ENCODE measurements at places on chromosomes 6 and 20. TPM values are rescaled to one million over a fixed set of nuclear protein-coding genes. Genes with fewer than 3 reads are reported as not detected.
A peak's percentile ranks its signal among the peaks of the same experiment; 100 is the strongest.

IRAK1BP1 gene
- total RNA-seq = 1.6 TPM

ADIG gene
- total RNA-seq = not detected

VGLL2 gene
- total RNA-seq = not detected

ULBP3 gene
- 3.9 TPM for total RNA-seq

GRCh38 chr20:25300496-25301170, 52.7 kb downstream of the PYGB start:
- no peak for DNase-seq

DNA sequence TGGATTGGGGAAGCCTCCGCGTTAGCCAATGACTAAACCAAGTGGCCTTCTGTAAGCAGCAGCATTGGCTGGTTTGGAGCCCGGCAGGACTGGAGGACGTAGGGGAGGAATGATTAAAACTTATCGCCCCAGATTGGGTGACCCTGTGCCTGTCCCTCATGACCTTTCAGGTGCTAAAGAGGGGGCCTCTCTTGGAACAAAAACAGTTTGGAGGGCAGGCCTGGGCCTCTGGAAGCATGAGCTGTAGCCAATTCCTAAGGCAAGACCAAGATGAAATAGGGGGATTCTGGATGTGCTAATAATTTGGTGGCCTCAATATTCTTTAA, 1.4 kb downstream of the GMPR start:
- peak; percentile 53 for DNase-seq

DNA sequence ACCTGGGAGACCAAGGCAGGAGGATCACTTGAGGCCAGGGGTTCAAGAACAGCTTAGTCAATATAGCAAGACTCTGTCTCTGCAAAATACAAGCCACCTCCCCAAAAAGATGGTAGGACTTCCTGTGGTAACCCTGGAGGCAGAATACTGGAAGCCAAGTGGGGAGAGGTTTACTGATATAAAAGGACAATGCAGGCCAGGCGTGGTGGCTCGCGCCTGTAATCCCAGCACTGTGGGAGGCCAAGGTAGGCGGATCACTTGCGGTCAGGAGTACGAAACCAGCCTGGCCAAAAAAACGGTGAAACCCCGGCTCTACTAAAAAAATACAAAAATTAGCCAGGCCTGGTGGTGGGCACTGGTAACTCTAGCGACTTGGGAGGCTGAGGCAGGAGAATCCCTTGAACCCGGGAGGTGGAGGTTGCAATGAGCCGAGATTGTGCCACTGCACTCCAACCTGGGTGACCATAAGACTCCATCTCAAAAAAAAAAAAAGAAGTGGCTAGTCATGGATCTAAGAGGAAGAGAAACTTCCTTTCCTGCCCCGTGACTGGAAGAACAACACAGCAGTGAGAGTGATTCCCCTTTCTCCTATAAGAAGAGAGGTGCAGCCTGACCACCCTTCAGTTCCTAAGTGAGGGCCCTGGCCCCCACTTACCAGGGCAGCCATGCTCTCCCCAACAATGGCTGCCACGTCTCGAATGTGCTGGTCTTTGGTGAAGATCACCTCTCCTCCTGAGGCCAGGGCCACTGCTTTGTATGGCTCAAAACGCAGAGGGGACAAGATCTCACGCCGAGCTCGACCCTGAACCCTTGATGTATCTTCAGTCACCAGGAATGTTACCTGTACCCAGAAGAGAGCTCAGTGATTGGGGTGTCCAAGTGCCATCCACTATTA, 6.2 kb downstream of the SAPCD1 start:
- peak; percentile 30 for DNase-seq

DNA sequence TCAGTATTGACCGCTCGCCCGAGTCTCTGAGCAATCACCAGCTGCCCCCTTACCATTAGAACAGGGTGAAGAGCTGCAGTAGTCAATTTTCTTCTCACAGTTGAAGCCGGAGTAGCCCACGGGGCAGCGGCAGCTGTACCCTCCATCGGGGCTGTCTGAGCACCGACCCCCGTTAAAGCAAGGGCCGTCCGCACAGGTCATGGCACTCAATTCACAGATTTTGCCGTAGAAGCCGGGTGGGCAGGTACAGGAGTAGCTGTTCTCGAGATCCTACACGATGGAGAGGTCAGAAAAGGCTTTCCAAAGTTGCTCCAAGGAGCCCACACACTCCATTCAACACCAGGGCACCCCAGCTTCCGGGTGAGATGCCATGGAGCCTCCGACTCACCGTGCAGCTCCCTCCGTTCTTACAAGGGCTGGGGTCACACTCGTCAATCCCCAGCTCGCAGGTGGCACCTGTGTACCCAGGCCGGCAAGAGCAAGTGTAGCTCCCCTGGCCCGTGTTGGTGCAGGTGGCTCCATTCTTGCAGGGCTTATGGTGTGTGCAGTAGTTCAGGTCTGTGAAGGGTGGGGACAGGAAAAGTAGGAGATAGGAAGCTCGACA, 5.9 kb downstream of the DLL1 start:
- no peak for DNase-seq

DNA sequence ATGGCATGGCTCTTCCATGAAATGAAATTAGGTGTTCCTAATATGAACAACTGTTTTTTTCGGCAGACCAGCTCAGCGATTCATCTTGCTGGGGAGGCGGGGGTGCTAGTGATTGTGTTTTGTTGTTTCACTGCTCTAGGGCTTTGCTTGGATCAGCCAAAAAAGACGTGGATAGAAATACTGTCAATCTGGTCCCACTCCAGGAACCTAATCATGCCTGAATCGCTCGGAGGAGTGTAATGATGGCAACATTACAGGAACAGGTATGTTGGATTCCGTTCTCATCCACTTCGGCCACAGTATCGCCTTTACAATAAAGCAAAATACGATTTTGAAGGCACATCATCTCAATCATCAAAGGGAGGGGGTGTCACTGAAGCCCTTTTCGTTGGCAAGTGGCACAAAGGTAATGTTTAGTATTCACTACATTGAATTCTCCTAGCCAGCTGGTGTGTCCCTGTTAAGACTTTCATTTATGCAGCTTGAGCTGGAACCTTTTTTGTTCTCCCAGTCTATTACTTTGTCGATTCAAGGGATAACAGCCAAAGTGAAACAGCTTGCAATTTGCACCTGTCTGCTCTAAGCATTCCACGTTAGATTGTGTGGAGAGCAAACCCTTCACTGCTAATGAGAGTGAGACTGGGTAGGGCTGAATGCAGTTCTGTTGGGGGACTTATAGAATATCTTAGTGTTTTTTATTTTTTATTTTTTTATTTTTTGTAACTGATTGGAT, 477.7 kb downstream of the TFAP2A start:
- no peak for DNase-seq

GRCh38 chr6:167731216-167731615, 95.5 kb upstream of the AFDN start:
- DNase-seq = no peak

- no peak for DNase-seq
These were observed 1.4 kb upstream of the ULBP3 start for GRCh38 chr6:150070236-150070818.

DNA sequence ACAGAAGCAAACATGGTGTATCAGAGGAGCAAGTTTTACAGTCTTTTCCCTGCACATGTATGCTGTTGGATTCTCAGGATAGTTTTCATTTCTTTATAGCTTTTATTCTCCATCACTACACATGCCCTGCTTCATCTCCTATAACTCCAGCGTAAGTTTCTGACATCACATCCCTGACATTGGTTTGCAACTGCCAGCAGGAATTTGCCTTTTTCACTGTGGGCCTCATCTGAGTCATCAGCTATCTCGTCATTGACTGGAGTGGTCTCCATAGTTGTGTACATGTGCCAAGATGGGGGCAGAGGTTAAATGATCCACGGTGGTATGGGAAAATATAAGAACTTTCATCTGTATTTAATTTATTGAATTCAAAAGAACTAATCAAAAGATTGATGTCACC, 96.7 kb downstream of the SLX4IP start:
- no peak for DNase-seq

DNA sequence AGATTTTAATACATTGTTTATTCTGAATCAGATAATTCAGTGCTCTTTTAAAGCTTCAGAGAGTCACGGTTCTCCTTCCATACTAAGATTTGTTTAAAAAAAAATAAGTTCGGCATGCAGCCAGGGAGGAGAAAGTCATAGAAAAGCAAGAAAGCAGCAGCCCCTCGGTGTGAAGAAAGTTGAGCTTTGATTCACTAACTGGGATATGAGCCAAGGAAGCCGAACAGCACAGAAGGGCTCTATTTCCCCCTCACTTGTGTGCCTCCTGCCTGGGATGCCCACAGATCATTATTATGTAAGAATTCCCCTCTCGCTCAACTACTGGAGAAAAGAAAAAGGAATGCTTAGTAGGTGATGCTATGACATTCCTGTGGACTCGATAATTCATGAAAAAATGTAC, 69.3 kb upstream of the SYNJ2 start:
- DNase-seq = no peak

GRCh38 chr6:29561606-29562181, 2.2 kb upstream of the UBD start:
- no peak for DNase-seq

DNA sequence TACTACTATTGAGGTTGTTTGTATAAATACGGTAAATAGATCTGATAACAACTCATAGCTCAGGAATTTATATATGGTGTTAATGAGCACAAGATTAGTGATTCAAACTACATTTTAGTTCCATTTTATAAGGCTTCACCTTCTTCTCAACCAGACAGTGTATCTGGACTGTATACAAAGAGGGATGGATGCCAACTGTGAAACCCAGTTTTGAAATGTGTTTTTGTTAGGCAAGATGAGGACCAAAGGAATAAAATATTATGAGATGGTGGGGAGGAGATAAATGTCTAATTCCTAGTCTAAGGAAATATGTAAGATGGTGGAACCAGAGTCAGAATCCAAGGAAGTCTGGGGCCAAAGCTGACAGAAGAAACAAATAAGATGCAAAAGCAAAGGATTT, 329.0 kb downstream of the GRIK2 start:
- DNase-seq = no peak

DNA sequence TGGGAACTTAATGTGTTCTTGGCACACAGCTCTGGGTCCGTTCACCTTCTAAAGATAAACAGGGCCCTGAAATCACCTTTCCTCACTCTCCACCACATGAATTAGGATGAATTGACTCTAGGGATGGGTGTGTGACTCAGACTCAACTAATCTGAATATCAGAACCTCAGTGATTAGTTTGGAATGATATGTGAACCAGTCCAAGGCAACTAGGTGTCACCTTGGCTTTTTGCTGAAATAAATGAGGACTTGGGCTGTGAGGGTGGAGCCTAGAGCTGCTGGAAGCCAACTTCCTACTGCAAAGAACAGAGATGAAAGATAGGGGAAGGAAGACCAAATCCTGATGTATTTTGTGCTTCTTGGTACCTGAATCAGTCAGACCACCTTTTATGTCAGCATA, 132.0 kb upstream of the RNF24 start:
- DNase-seq = no peak

DNA sequence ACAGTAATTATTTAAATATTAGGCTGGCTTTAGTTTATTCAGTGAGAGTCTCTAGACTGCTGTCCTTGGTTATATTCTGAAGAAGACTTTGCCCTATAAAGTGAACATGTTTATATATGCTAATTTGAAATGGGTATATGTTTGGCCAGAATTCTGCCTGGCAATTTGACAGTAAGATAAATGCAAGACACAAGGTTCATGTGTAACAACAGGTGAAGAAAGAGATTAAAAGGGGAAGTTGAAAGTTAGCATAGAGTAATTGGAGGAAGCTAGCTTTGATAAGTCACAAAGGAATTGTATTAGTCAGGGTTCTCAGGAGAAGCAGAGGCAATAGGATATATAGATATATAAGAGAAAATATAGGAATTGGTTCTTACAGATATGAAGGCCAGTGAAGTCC, 191.4 kb downstream of the CENPW start:
- DNase-seq = no peak

DNA sequence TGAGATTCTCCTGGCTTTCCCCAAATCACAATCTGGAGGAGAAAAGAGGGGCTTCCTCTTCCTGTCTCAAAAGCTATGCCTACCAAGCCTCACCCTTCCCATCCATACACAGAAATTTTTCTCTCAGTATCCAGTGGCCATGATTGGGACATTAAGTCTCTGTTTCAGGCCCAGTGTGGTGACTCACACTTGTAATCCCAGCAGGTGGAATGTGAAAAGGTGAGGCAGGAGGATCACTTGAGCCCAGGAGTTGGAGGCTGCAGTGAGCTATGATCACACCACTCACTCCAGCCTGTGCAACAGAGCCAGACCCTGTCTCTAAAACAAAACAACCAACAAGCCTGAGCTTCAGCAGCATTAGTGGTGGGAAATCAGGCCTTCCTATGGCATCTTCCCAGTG, 210.0 kb downstream of the OGFRL1 start:
- DNase-seq = no peak

GRCh38 chr6:23663652-23664051, 462.4 kb upstream of the NRSN1 start:
- DNase-seq = no peak

DNA sequence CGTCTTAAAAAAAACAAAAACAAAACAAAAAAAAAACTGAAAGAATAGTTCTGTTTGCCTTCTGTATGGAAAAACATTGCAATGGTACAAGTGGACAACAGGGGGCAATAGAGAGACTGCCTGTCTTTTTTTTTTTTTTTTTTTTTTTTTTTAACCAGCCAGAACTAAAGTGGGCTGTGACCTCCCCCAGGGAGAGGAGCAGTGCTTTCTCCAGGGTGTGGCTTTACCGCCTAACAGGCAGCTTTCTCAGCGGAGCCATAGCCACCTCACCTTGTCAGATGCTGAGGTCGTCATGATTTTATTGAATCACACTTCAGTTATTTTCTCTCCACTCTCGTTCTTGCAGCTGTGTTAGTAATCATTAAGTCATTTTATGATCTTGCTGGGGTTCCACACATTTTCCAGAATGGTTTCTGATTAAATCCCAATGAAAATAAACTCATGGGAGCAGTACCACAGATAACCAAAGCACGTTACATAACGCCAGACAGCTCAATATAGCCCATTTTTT, 78.4 kb downstream of the GMPR start:
- DNase-seq = peak; percentile 53

DNA sequence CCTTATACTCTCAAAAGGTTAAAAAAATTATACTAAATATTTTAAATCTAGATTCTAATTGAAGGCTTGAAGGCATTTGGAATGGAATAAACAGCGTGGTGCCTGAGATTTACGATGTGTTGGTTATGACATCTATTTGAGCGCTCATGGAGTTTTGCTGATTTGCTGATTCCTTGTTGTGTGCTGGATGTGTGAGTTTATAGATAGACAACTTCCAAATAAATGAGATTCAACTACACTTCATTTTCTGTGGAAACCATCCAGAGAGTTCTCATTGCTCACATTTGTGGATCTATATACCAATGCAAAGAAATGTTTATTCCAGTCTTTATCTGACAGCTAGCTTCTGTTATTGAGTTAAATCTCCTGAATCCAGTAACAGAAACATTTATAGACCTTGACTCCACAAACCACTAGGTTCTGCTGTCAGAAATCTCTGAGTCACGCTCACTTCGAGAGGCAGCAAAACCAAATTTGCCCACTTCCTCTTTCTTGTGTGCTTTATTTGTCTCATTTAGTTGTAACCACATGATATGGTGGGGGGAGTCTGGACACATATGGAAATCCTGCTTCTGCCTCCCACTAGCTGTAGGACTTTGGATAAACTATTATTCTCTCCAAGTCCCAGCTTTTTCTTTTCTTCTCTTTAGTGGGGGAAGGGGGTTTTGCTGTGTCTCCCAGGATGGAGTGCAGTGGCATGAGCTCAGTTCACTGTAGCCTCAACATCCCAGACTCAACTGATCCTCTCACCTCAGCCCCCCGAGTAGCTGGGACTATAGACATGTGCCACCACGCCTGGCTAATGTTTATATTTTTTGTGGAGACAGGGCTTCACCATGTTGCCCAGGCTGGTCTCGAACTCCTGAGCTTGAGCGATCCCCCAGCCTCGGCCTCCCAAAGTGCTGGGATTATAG, 54.5 kb downstream of the IPCEF1 start:
- no peak for DNase-seq

All from dermis microvascular lymphatic vessel endothelial cell (primary cell).